ENCODE measurements at places on chromosomes 11 and 22.
A peak's percentile ranks its signal among the peaks of the same experiment; 100 is the strongest.

DNA sequence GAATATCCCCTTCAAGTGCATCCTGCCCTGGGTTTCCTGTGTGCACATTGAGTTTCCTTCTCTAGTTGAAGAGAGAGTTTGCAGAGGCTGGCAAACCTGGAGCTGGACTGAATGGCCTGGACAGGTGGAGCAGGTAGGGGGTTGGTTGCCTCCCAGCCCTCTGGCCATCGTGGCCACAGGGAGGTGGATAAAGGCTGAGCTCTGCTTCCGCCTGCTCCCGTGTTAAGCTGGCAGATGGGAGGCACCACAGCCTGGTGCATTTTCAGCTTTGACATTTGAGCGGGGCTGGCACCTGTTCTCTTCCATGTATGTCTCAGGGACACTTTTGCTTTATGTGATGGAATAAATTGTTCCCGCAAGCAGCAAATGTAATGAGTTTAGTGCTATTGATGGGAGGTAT is 11.1 kb downstream of the MICAL2 start:
- no peak for DNase-seq

GRCh38 chr11:93513772-93514171 is 29.4 kb downstream of the SMCO4 start:
- DNase-seq: no peak

GRCh38 chr22:27988704-27989103 is 69.6 kb upstream of the PITPNB start:
- DNase-seq: no peak

DNA sequence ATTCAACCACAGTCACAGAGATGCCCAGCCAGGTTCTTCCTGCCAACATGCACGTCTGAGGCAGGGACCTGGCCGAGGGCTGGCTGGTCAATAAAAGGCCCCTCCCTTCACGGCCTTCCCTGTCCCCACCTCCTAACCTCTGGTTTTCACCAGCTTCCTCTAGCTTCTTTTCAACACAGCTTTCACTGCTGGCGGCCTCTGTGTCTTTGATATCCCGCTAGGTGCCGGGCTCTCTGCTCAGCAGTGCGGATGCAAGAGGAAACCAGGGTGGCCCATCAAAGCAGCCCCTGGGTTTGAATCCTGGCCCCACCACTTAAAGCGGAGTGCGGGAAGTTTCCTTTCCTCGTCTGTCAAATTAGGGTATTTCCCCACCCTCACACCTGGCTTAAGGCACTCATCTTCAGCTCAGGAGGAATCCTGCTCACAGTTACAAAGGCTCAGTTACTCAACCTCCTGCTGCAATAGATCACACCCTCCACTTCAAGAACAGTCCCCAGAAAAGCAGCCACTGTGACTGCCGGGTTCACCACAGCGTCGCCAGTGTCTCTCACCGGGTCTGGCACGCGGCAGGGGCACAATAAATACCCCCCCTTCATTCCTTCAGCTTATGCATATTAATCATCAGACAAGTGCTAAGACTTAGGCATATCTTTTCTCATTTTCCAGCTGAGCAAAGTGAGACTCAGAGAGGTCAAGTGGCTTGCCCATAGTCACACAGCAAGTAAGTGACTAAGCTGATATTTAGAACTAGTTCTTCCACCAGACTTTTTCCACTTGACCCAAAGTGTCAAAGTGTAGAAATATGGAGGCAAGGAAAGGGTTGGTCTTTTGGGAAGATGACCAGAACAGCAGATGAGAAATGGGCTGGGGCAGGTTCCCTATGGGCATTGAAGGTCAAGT is 45.7 kb downstream of the TXN2 start:
- DNase-seq: no peak

GRCh38 chr11:17734986-17735817 is 621 bp downstream of the KCNC1 start:
- no peak for DNase-seq

DNA sequence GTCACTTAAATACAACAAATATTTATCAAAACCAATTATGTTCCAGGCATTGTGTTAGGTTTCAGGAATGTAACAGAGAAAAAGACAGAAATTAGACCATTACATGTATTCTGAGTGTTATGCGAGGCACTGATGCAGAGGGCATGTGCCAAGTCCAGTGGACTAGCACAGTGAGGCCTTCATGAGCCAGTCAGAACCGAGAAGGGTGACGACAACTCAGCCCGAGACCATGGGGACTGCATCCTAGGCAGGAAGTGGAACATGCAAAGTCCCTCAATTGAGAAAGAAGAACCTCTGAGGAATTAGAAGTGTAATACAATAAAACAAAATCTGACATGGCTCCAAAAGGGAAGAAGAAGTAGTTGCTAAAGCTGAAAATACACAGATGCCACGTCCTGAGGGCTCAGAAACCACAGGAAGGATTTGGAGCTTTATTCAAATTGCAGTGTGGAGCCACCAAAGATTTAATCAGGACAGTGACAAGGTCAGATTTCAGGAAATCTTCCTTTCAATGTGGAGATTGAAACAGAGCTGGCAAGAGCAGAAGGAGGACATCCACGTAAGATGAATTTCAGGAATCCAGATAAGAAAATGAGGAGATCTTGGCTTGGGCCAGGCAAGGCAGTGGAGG is 529.6 kb downstream of the NTM start:
- DNase-seq: no peak

DNA sequence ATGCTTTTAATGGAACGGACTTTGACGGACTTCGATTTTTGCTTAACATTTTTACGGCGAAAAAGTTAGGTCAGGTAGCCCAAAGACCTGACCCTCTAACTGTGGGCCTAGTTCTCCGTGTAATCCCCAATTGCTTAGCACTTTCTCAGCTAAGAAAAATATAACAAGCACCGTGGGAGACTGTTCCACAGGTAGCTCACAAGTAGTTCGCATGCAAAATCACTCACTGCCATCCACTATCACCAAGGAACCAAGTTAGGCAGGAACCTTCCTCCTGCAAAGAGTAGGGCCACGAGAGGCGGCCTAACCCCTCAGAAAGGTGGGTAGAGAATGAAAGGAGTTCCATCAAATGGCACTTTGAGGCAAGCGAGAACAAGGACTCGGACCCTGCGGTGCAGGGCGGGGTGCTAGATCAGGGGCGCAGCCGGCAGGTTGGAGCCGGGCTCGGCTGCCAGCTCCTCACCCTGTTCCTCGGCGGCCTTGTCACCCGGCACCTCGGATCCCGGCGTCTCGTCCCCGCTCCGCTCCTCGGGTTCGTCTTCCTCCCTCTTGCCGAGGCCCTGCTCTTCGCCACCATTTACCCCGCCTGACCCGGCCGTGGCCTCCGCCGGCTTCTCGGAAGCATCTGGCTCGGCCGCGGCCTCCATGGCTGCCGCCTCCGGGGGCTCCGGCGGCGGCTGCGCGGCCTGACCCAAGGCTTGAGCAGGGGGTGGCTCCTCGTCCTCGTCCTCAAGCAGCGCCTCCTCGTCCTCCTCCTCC is 922 bp downstream of the HNRNPUL2 start:
- peak; percentile 47 for DNase-seq

DNA sequence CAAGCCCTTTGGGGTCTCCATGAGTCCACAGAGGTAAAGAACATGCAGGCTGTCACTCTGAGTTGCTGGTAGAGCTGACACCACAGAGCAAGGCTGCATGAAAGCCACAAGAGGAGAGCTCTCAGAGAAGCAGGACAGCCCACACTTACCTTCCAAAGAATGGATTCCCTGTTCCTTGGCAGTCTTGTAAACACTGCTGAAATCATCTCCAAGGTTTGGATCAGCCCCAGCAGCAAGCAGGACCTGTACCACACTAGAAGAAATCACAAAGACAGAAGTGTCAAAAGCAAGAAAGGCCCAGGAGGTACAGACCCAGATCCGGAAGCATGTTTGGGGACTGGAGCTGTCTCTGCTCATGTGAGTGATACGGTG is 54.2 kb downstream of the CLPB start:
- DNase-seq: no peak

DNA sequence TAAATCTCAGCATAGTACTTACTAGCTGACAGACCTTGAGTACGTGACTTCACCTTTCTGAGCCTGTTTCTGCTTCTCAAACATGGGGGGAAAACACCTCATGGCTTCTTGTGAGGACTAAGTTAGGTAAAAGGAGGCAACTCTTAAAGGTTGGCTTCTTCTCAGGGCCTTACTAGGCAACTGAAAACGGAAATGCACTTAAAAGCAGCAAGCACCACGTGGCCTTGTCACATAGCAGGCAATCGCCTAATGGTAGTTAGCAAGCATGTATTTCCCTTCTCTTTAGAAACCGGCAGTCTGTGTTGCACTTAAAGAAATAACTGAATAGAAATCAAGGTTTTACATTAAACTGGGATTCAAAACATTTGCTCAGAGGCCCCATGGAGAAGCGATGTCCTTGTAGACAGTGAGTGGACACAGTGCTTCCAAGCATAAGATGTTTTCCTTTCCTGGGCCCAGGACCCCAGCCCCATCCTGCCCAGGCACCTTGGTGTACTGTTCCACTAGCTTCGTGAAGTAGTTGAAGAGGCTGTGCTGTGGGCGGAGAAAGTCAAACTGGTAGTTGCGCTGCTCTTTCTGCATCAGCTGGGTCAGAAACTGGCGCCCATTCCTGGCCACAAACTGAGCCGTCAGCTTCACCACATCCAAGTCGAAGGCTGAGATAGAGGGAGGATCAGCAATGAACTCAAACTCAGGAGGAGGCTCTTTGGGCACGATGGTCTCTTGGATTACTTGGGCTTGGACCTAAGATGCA is 12.1 kb downstream of the SF3A1 start:
- DNase-seq: no peak

DNA sequence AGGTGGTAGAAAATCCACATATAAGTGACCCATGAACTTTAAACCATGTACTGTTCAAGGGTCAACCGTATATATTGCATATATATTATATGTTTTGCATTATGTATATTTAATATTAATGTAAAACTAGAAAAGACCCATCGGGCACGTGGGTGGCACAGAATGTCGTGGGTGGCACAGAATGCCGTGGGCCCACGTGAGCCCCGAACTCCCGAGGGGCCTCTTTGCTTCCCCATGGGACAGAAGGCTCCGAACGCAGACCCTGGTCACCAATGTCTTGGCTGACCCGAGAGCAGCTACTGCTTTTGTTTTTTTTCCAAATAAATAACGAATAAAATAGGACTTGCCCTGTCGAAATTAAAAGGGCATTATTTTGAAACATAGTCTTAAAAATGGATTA is 415.4 kb downstream of the BRD1 start:
- DNase-seq: no peak

- DNase-seq: no peak
Measured at GRCh38 chr22:35313311-35314121, 13.8 kb downstream of the TOM1 start.

DNA sequence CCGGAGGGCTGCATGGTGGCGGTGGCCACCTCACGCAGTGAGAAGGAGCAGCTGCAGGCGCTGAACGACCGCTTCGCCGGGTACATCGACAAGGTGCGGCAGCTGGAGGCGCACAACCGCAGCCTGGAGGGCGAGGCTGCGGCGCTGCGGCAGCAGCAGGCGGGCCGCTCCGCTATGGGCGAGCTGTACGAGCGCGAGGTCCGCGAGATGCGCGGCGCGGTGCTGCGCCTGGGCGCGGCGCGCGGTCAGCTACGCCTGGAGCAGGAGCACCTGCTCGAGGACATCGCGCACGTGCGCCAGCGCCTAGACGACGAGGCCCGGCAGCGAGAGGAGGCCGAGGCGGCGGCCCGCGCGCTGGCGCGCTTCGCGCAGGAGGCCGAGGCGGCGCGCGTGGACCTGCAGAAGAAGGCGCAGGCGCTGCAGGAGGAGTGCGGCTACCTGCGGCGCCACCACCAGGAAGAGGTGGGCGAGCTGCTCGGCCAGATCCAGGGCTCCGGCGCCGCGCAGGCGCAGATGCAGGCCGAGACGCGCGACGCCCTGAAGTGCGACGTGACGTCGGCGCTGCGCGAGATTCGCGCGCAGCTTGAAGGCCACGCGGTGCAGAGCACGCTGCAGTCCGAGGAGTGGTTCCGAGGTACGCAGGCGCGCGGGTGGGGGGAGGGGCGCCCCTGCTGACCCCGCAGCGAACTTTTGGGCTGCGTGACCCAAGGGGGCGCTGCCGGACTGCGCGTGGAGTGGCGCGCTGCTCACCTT is 670 bp downstream of the NEFH start:
- no peak for DNase-seq

DNA sequence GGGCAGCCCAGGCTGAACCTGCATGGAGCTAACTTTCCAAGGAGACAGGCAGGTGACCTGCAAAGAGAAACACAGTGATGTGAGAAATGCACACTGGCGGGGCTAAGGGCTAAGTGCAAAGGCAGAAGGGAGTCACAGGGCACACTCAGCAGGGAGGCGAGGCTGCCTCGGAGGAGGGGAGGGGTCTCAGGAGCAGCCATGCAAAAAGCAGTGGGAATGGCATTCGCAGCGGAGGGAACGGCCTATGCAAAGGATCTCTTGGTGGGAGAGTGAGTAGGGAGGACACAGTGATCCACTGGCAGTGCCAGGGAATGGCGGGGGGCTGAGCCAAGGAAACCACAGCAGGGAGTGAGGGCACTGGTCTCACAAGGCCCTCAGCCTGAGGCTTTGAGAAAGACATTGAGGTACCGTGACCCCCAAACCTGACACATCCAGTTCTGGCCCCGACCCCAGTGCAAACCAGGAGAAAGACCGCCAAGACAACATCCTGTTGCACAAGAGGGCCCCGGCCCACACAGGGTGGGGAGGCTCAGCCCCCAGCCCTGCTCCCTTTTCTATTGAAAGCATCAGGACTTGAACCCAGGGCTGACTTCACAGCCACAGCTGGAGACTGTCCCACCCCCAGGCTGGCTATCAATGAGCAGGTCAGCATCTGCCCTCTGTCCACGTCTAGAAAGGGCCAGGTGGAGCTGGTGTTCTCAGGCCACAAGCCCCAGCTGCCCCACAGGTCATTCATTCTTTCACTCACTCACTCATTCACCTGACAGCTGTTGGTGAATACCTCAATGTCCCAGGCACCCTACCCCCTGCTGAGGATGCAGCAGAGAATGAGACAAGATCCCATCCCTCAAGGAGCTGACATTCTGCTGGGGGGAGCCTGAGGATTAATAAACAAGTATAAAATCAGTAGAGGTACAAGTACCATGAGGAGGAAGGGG is 50.7 kb downstream of the IGLL1 start:
- DNase-seq: no peak

GRCh38 chr22:24217384-24217783 is 27.5 kb downstream of the GGT5 start:
- DNase-seq: no peak

DNA sequence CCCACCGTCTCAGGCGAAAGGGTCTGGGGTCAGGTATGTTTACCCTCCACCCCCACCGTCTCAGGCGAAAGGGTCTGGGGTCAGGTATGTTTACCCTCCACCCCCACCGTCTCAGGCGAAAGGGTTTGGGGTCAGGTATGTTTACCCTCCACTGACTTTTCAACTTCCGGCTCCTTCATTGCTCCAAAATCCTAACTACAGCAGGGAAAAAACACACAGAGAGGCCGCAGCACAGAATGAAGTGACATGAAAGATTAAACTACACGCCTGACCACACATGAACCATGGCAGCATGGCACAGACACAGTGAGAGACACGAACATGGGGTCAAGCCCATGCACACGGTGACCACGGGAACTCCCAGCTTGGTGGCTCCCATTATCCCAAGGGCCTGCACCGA is 634.9 kb upstream of the B3GAT1 start:
- no peak for DNase-seq

GRCh38 chr22:25545672-25546071 is 18.8 kb upstream of the GRK3 start:
- DNase-seq: no peak

GRCh38 chr11:67006029-67006884 is 16.7 kb upstream of the SYT12 start:
- no peak for DNase-seq

GRCh38 chr11:70467201-70468085 is 69.1 kb downstream of the CTTN start:
- no peak for DNase-seq

All from activated naive CD4-positive, alpha-beta T cell (primary cell).